Mucosa of gallbladder (tissue), 1 donor: ENCODE measurements at places on chromosomes 7 and 10. TPM values are rescaled to one million over a fixed set of nuclear protein-coding genes. Genes with fewer than 3 reads are reported as not detected.
A peak's percentile ranks its signal among the peaks of the same experiment; 100 is the strongest.

GRCh38 chr7:133688483-133689239, 435.8 kb downstream of the EXOC4 start:
- no peak for DNase-seq

- no peak for DNase-seq
Measured at GRCh38 chr7:93310346-93310745, 78.2 kb downstream of the VPS50 start.

DNA sequence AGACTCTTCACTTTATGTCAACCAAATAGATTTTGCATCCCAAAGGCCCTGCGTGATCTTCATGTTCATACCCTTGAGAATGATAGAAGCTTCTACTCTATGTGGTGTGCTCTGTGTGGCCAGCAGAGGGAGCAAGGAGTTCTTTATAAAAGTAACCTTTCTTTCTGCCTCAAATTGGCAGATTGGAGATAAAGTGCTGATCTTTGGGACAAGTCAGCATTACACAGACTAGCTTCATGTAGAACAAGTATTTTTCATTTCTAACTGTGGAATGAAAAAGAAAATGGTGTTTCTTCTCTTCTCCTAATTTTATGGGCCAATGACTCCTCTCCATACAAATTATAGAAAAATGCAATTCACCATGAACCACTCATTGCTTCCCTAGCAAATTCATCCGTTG, 1214.1 kb downstream of the SORCS1 start:
- peak; percentile 28 for DNase-seq

DNA sequence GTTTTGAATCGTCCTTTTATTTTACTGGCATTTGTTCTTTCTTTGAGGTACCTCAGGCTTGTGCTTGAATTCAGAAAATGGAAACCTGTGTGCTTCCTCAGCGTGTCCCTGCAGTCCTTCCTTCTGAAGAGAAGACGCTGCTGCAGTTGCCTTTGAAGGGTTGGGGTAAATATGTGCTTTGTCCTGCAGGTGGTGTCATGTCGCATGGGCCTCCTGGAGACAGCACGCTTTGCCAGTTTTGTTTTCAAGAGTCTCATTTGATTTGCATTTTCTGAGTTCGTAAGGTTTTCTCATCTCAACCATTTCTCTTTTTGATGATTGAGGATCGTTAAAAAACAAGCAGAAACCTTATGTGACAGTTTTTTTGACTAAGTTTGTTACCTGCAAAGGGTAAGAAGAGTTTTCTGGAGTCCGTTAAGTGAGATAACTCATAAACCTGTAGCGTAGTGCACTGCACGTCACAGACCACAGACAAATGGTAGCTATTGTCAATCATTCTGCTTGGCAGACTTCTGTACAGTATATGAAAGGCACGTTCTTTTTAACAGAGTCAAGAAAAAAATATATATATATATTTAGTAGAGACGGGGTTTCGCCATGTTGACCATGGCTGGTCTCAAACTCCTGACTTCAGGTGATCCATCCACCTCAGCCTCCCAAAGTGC, 57.0 kb downstream of the CDC123 start:
- no peak for DNase-seq

DNA sequence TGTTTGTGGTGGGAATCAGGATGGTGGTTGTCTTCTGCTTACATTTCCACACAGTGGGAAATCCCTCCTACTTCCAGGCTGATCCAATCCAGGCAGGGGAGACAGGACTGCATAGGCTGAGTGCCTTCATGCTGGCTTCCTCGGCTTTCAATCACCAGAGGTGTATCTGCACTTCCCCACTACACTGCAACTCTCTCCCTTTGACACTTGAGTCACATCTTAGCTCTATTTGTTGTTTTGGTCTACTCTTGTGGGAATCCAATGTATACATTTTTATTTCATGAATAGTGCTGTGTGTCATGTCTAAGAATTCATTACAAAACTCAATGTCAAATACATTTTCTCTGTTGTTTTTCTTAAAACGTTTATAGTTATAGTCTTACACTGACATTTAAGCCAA, 735.6 kb downstream of the XPNPEP1 start:
- no peak for DNase-seq

Gene ACSM6
- not detected for total RNA-seq

GRCh38 chr7:6227294-6227846, 45.1 kb downstream of the CYTH3 start:
- DNase-seq = no peak

- DNase-seq = no peak
Measured at GRCh38 chr10:38007991-38008390, 2.5 kb upstream of the ZNF33A start.

Gene OR13A1
- total RNA-seq = not detected

DNA sequence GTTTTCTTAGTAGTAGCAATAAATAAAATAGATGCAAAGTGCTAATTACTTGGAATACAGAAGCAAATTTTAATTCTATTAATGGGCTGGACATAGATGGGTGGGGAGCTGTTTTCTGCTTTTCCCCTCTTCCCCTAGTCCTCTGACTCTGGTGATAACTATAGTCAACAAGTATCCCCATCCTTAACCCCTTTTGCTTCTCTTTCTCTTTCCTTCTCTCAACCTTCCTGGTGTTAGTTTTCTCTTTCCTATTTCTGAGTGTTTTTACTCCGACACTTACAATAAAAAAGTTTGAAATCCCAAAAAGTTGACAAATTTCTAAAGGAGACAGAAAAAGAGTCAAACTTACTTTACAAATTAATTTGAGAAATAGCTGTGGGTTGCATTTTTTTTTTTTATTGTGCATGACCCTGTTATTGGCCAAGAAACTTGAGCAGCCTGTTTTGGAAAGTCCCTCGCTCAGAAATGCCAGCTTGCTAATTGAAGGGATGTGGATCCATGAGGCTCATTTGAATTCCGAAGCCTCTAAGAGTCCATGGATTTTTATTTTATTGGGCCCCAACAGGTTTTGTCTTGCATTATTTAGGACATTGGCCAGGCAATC, 2.4 kb downstream of the FAS start:
- DNase-seq = no peak

- peak; percentile 19 for DNase-seq
Measured at GRCh38 chr7:111953611-111954010, 252.6 kb downstream of the DOCK4 start.

DNA sequence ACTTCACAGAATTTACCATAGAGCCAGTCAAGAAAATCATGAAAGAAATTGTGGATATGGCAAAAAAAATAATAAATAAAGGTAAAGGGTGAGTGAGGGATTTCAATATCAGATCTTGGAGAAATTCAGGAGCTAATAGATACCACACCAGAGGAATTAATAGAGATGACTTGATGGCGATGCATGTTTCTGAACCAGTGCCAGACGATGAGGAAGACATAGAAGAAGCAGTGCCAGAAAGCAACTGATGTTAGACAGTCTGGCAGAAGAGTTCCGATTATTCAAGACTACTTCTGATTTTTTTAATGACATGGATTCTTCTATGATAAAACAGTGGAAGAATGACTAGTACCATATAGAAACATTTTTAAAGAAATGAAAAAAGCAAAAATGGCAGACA, 314.7 kb downstream of the BICC1 start:
- no peak for DNase-seq

DNA sequence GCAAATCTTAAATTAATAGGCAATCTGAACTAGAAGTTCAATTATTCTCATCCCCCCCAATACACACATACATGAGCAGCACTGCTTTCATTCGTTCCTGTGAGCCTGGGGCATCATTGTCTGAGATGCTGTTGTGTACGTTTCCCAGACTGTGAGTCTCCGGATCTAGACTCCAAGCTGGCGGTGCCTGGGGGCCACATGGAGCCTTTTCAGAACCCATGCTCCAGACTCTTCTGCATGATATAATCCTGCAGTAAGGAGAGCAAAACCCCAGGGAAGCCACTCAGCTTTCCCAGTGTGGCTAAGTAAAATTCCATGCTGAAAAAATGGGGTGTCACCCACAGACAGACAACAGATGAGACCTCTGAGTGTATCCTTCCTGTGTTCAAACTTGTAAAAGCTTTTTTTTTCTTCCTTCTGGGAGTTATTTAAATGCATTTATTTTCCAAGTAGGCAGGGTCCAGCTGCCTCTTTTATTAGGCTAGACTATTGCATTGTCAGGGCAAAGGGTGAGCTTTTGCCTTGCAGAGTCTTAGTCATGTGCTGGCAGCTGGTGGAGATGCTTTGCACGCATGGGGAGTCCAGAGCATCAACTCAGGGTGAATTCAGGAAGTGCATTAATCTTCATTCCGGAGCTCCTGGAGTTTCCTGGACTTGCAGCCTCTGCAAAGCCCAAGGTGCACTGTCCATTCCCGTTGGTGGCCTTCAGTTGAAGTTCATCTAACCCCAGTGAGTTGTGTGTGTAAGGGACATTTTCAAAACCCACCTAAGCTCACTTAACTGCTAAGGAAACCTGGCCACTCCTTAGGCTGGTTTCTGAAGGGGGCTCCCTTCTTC, 185.7 kb upstream of the ADO start:
- peak; percentile 35 for DNase-seq

Gene PROSER2
- total RNA-seq = 8.8 TPM

GRCh38 chr7:1943933-1944618, 274.0 kb downstream of the ELFN1 start:
- no peak for DNase-seq

Gene FFAR4
- total RNA-seq = 6.1 TPM

DNA sequence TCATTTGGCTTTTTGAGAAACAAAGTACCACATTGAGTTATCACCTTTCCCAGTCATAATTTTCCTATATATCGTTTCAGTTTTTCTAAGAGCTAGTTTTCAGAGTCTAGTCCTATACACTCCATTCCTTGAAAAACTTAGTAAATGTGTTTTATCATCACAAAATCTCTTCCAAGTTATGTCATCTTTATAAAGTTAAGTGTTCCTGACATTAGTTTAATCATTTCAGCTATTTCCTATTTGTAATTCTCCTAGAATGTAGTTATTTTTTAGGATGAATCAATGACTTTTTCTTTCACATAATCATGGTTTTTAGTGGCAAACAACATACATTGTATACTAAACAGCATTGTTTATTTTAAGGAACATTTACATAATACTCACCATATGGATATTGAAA, 191.7 kb upstream of the BET1 start:
- DNase-seq = no peak

Gene HPSE2
- total RNA-seq = 12.4 TPM

- no peak for DNase-seq
Measured at GRCh38 chr10:127576740-127577161, 27.6 kb downstream of the NPS start.

DNA sequence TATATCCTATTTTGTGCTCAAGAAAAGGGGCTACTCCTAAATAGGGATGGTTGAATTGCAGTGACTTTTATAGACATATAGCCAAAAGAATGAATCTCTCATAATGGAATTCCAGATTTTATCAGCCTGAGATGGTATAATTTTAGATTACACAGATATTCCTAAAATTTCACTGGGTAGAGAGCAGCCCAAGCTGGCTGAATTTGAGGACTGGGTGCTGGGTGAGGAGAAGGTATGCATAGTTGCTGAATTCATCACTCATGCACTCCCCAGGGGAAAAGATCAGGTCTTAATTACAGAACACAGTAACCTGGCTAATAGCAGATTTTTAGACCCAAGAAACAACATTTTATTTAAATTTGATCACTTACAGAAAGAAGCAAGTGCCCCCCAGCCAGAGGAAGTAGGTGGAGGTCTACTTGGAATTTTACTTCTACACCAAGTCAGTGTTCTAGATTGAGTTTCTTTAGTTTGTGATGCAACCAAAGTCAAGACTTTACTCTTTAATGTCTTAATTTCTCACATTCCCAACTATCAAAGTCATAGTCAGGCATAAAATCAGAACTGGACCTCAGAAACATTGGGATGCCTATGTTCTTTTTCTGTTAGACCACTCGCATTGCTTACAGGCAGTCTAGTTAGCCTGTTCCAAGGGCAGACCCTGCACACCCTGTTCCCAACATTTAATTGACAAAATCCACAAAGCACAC, 337.4 kb upstream of the PODXL start:
- DNase-seq = no peak

DNA sequence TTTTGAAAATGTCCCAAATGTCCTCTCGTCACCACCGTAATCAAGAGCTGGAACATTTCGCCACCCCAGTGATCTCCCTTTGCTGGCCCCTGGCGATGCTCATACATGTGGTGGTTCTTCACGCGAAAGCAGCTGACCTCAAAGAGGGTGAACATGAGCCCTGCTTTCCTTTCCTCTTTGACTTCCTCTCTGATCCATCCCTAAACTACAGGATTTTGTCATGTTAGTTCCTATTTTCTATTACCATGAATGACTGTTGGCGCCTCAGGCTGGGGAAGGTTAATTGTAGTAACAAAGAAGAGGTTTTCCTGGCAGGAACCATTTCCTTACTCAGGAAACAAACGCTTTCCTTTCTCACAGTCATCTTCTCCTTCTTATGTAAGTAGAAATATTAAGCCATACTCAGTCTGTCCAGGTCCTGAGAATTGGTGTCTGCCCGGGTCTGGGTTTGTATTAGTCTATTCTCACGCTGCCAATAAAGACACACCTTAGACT, 114.5 kb downstream of the INSYN2A start:
- no peak for DNase-seq

- DNase-seq = no peak
Measured at GRCh38 chr7:133919810-133920209, 207.3 kb upstream of the LRGUK start.

- no peak for DNase-seq
Measured at GRCh38 chr10:58856508-58857240, 319.8 kb upstream of the PHYHIPL start.

DNA sequence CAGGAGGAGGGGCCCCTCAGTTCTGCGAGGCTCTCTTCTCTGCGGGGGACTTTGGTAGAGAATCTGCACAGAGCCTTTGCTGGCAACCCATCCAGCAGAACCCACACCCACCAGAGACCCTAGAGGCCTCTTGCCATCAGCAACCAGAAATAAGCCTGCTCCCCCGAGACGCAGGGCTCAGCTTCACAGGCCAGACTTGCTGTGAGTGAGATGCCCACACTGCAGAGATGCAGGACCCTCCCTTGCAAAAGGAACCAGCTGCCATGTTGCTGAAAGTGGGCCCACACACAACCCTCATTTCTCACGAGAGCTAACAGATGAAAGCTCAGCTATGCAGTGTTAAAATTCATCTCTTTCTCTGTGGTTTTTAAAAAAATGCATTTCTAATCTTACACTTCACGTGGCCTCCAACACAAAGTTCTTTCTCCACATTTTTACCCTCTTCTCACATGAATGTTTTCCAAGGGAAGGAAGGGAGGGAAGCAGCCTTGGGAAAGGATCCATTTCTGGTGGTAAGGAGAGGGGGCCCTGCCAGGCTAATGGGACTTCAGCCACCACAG, 171.6 kb downstream of the CCDC3 start:
- no peak for DNase-seq

GRCh38 chr10:33276282-33276923, 58.1 kb downstream of the NRP1 start:
- no peak for DNase-seq

GRCh38 chr7:104039363-104039762, 49.9 kb upstream of the RELN start:
- no peak for DNase-seq

- DNase-seq = no peak
Measured at GRCh38 chr10:112246-112645, 23.0 kb upstream of the ZMYND11 start.

Gene GNG11
- 13.4 TPM for total RNA-seq

- DNase-seq = no peak
Measured at GRCh38 chr7:143455491-143455890, 12.2 kb downstream of the TAS2R60 start.
